Keratinocyte (primary cell): ENCODE measurements at places on chromosomes 12 and 14.

- no peaks in the 10 kb centered on the region for H3K36me3 ChIP-seq
- DNase-seq = no peak
- H3K4me1 ChIP-seq = peaks cover 10% of the 10 kb centered on the region
- no peak overlapping the region for H3K27ac ChIP-seq
Observed at GRCh38 chr12:93390031-93390430, 12.3 kb downstream of the NUDT4 start.

DNA sequence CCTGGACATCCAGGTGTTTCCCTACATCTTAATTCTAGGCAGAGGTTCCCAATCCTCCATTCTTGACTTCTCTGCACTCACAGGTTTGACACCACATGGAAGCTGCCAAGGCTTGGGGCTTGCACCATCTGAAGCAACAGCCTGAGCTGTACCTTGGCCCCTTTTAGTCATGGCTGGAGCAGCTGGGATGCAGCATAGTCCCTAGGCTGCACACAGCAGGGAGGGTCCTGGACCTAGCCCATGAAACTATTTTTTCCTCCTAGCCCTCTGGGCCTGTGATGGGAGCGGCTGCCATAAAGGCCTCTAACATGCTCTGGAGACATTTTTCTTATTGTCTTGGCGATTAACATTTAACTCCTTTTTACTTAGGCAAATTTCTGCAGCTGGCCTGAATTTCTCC, 417.2 kb upstream of the FLRT2 start:
- H3K4me1 ChIP-seq = no peaks in the 10 kb centered on the region
- H3K36me3 ChIP-seq = no peaks in the 10 kb centered on the region
- no peaks in the 10 kb centered on the region for H3K27me3 ChIP-seq
- H3K27ac ChIP-seq = no peak overlapping the region
- DNase-seq = no peak
- H3K4me3 ChIP-seq = no peak overlapping the region

DNA sequence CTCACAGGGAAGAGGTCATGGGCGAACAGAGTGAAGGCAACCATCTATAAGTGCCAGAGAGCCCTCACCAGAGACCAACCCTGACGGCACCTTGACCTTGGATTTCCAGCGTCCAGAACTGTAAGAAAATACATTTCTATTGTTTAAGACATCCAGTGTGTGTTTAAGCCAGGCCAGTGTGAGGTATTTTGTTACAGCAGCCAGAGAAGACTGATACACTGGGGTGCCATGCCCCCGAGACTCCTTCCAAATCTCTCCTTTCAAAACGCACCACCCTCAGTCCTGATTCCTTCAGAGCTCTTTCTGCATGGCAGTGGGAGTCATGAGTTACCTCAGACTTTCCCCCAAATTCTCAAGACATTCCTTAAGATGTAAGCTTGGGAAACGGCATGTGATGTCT, 2.5 kb upstream of the SERPINA5 start:
- no peaks in the 10 kb centered on the region for H3K27me3 ChIP-seq
- no peak overlapping the region for H3K4me3 ChIP-seq
- no peaks in the 10 kb centered on the region for H3K4me1 ChIP-seq
- no peaks in the 10 kb centered on the region for H3K36me3 ChIP-seq
- no peak for DNase-seq

GRCh38 chr12:12560587-12561370, 1.9 kb downstream of the DUSP16 start:
- peaks cover 19% of the 10 kb centered on the region for H3K4me1 ChIP-seq
- H3K36me3 ChIP-seq = peaks cover 2% of the 10 kb centered on the region
- DNase-seq = peak; percentile 38

DNA sequence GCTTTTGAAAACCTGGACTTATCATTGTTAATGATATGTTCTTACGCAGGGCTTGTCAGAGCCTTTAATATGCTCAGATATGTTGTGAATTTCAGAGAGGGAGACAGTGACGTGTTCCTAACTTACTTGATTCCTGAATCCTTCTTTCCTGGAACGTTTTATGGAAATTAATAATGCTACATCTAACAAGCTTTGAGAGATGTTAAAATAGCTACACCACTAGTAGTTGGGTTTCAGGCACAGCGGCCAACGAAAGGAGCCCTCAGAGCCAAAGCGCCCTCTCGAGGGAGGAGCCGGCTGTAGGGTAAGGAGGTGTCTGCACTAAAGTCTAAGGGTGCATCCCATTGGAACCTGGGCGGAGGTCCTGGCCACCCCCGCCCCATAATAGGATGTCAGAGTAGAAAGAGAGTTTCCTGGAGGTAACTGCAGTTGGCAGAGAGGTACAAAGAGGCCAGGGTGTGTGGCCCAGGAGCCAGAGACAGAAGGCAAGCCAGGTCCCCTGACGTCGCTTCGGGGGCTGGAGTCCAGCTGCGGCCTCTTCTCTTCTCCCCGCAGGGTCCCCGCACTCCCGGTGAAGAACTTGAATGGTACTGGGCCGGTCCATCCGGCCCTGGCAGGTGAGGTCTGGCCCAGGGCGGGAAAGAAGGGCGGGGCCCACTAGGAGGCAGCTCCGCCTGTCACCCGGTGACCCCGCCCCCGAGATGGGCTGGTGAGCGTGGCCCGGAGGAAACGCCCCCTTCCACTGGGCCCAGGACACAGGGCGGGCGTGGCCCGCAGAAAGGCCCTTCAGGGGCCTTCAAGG, 36.3 kb downstream of the DTX1 start:
- no peaks in the 10 kb centered on the region for H3K36me3 ChIP-seq
- no peak for DNase-seq
- no peak overlapping the region for H3K4me3 ChIP-seq
- no peaks in the 10 kb centered on the region for H3K4me1 ChIP-seq

- H3K27ac ChIP-seq = no peak overlapping the region
- H3K4me3 ChIP-seq = no peak overlapping the region
- H3K27me3 ChIP-seq = no peaks in the 10 kb centered on the region
- H3K4me1 ChIP-seq = no peaks in the 10 kb centered on the region
Observed at GRCh38 chr14:29810682-29811081, 117.0 kb downstream of the PRKD1 start.

- no peak overlapping the region for H3K4me3 ChIP-seq
- no peak for DNase-seq
- no peak overlapping the region for H3K27ac ChIP-seq
- H3K27me3 ChIP-seq = peaks cover 16% of the 10 kb centered on the region
Observed at GRCh38 chr12:123873793-123874192, 98.8 kb downstream of the CCDC92 start.

GRCh38 chr12:48811437-48812090, 6.7 kb upstream of the CACNB3 start:
- no peak overlapping the region for H3K27ac ChIP-seq
- H3K4me1 ChIP-seq = peaks cover 14% of the 10 kb centered on the region
- no peak overlapping the region for H3K4me3 ChIP-seq
- DNase-seq = no peak
- no peaks in the 10 kb centered on the region for H3K36me3 ChIP-seq

DNA sequence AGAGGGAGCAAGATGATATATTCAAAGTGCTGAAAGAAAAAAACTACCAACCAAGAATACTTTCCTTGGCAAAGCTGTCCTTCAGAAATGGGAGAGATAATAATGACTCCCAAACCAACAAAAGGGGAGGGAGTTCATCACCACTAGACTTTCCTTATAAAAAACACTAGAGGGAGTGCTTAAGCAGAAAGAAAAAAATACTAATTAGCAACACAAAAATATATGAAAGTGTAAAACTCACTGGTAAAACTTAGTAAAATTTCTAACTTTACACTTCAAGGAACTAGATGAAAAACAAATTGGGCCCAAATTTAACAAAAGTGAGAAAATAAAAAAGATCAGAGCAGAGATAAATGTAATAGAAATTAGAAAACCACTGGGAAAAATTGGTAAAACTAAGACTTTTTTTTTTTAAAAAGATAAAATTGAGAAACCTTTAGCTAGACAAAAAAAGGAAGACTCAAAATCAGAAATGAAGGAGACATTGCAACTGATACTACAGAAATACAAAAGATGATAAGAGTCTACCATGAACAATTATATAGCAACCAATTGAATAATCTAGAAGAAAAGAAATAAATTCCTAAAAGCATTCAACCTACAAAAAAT, 60.4 kb upstream of the FAR2 start:
- no peak overlapping the region for H3K4me3 ChIP-seq
- no peaks in the 10 kb centered on the region for H3K4me1 ChIP-seq
- H3K27me3 ChIP-seq = no peaks in the 10 kb centered on the region

DNA sequence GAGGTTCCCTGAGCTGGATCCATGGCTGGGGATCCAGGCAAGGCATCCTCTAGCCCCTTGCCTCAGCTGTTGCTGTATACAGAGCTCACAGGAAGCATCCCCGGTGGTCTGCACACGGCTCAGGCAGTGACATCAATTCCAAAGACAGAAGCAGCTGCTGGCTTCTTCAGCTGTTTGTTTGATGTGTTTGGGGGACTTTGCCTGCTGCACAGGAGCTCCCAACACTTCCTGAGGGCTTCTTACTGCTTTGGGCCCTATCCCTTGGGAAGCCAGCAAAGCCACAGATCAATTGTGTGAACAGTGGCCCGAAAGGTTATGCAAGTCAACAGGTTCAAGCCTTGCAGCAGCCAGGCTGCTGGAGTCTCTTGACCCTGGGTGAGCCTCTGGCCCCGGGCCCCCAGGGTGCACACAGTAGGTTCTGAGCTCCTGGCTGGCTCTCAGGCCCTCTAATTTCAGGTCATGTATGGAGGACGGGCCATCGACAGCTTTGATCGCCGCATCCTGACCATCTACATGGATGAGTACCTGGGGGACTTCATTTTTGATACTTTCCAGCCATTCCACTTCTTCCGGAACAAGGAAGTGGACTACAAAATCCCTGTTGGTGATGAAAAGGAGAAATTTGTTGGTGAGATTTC, 42.6 kb downstream of the CCDC92 start:
- no peaks in the 10 kb centered on the region for H3K4me1 ChIP-seq
- H3K27ac ChIP-seq = no peak overlapping the region
- H3K4me3 ChIP-seq = no peak overlapping the region
- no peaks in the 10 kb centered on the region for H3K36me3 ChIP-seq

- no peaks in the 10 kb centered on the region for H3K27me3 ChIP-seq
- no peak overlapping the region for H3K4me3 ChIP-seq
- H3K27ac ChIP-seq = peak overlapping the region; percentile 40
- no peak for DNase-seq
- peaks cover 76% of the 10 kb centered on the region for H3K4me1 ChIP-seq
Observed at GRCh38 chr14:61569812-61570548, 125.3 kb upstream of the HIF1A start.

DNA sequence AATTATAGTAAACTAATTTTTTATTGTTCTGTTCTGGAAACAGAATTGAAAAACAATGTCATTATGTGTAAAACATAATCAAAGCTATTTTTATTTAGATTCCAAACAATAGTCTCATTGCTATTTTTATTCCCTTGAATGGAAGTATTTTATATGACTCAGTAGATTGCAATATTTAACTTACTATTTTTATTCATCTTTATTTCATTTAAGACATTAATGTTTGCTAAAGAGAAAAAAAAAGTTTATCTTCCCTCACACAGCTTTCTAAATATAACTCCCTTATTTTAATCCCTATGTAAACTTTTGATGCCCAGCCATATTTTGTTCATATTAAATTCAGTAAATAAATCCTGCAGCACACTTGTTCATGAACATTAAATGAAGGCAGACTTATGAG, 622.4 kb downstream of the SLC6A15 start:
- DNase-seq = no peak
- no peaks in the 10 kb centered on the region for H3K36me3 ChIP-seq
- H3K27ac ChIP-seq = no peak overlapping the region

- no peak for DNase-seq
- H3K4me3 ChIP-seq = no peak overlapping the region
- H3K27me3 ChIP-seq = no peaks in the 10 kb centered on the region
- no peaks in the 10 kb centered on the region for H3K36me3 ChIP-seq
Observed at GRCh38 chr12:46065412-46066166, 75.2 kb upstream of the SCAF11 start.

DNA sequence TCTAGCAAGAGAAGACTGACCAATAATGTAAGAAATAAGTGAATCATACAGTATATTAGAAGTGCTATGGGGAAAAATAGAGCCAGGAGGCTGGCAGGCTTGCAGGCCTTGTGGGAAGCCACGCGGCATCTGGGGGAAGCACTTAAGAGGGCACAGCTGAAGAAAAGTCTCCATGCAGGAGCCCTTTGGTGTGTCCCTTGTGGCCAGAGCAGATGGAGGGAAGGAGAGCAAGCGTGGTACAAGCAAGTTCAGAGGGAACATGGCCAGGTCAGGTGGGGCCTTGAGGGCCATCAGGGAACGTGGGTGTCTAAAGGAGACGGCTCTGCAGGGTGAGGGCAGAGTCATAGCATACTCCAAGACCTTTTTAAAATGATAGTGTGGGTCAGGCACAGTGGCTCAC, 51.7 kb downstream of the LRRC74A start:
- H3K27ac ChIP-seq = no peak overlapping the region
- no peaks in the 10 kb centered on the region for H3K36me3 ChIP-seq
- no peak overlapping the region for H3K4me3 ChIP-seq
- no peaks in the 10 kb centered on the region for H3K4me1 ChIP-seq

- H3K27ac ChIP-seq = peak overlapping the region; percentile 99
- peaks cover 10% of the 10 kb centered on the region for H3K36me3 ChIP-seq
- DNase-seq = no peak
- no peaks in the 10 kb centered on the region for H3K27me3 ChIP-seq
- peaks cover 51% of the 10 kb centered on the region for H3K4me1 ChIP-seq
Observed at GRCh38 chr12:95116341-95116740, 42.9 kb upstream of the NR2C1 start.

GRCh38 chr14:102315121-102315520, 4.4 kb upstream of the ZNF839 start:
- peaks cover 37% of the 10 kb centered on the region for H3K4me1 ChIP-seq
- no peak overlapping the region for H3K4me3 ChIP-seq
- no peaks in the 10 kb centered on the region for H3K27me3 ChIP-seq
- H3K36me3 ChIP-seq = no peaks in the 10 kb centered on the region
- no peak overlapping the region for H3K27ac ChIP-seq

DNA sequence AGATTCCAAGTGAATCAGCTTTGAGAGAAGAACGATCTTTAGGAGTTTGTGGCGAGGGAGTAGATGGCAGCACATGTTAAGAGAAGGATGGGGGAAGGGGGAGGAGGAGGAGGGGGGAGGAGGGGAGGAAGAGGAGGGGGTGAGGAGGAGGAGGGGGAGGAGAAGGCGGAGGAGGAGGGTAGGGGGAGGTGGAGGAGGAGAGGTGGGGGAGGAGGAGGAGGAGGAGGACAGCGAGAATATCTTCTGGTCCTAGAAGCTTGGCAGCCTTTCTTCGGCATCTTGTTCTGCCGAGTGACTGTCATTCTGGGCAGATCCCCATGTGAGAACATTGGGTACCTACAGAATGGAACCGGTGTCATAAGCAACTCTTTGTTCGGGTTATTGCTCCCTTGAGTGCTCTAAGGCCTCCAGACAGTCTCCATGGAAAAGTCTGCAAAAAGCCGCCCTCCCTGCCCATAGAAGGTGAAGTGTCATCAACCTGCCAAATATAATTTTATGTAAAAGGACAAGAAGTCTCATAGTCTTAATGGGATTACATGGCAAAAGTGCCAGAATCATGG, 6.9 kb downstream of the RFC5 start:
- H3K4me1 ChIP-seq = no peaks in the 10 kb centered on the region
- no peak overlapping the region for H3K27ac ChIP-seq
- no peaks in the 10 kb centered on the region for H3K27me3 ChIP-seq
- no peak for DNase-seq
- peaks cover 20% of the 10 kb centered on the region for H3K36me3 ChIP-seq
- no peak overlapping the region for H3K4me3 ChIP-seq

- H3K36me3 ChIP-seq = no peaks in the 10 kb centered on the region
- H3K4me3 ChIP-seq = no peak overlapping the region
- H3K4me1 ChIP-seq = peaks cover 7% of the 10 kb centered on the region
- DNase-seq = no peak
- no peak overlapping the region for H3K27ac ChIP-seq
- H3K27me3 ChIP-seq = no peaks in the 10 kb centered on the region
Observed at GRCh38 chr12:62656591-62657362, 190.2 kb downstream of the MON2 start.
